Esophagus squamous epithelium (tissue), 5 donors: ENCODE measurements at places on chromosomes 2 and 18.

GRCh38 chr2:119414894-119415293 is 16.8 kb upstream of the TMEM37 start:
- no peak for DNase-seq

DNA sequence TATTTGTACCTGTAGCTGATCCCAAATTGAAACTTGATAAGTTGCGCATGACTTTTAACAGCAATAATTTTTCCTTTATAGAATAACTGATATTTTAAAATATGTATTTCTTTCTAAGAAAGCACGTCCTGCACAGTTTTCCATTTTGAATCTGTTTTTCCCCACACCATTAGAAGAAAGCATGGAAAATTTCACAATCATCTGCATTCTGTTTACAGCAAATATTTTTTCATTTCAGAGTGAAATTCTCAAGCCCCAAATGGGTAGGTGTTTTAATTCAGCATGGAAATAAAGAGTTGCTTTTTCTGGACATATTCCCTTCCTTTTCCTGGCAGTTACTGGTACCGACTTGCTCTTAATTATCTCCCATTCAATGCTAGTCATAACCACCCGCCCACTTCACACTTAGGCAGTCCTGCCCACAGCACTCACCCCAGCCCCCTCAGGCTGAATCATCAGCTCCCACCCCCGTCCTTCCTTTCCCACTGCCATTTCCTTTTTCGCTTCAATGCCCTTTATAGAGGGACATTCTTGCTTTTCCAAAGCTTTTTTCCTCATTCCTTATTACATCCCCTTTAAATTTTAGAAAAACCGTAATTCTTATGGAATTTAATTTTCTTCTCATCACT is 89.2 kb upstream of the GLS start:
- DNase-seq = no peak

DNA sequence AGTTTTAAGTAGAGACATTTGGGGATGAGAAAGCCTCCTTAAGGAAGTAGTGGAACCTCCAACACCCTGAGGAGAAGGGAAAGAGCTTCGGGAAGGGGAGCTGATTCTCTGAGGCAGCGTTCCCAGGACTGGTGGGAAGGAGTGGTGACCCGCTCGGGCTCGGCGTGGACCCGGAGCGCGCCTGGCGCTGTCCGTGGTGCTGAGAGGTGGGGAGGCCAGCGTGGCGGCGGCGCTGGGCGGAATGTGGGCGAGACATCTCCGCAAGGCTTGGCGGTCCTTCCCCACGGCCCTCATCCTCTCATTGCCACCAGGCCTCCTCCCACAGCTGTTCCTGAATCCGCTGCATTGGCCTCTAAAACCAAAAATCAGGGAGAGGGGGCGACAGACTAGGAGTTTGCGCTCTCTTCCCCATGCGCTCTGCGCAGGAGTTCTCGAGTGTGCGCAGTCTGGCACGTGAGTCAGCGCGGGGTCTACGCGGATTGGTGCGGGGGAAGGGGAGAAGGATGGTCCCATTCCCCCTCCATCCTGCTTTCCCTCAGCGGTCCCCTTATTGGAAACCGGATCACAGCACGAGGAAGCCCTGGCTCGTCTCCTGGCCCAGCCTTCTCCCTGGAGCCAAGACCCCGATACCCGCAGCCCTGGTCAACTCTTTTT is 857 bp downstream of the RESP18 start:
- DNase-seq = no peak

DNA sequence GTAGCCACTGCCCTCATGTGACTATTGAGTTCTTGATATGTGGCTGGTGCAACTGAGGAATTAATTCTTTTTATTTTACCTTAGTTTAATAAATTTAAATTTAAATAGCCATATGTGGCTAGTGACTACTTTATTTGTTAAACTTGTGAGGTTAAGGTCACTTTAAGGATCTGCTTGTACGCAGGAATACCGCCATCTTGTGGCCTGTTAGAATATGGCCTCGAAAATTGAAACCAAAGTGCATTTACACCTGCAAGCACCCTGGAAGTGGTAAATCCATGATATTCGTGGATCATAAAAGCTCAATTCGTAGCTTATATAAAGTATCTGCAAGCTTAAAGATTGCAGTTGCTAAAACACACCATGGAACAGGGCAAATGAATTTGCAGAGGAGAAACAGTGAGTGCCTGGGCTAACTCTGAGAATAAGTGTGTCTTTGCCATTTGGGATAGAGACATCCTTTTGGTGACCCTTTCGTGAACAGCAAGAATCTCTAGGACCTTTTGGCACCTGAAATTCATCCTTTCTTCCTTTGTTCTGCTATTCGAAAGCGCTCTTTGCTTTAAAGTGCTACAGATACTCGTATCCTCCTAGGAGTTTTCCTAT is 59.9 kb upstream of the REG3A start:
- no peak for DNase-seq

DNA sequence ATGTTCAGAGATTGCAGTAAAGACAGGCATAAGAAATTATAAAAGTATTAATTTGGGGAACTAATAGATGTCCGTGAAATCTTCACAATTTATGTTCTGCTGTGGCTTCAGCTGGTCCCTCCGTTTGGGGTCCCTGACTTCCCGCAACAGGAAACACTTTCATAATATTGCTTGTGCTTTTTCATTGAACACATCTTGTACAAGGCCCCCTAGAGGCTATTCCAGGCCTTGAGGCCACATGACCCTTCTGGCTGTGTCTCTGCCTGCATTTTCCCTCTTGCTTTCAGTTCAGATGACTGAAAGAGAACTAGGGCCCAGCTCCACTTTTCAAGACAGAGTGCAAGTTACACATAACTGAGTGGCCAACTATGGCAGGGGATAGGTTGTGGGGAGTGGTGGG is 164.1 kb downstream of the TMEM247 start:
- no peak for DNase-seq

GRCh38 chr2:66477135-66477842 is 42.4 kb downstream of the MEIS1 start:
- DNase-seq = no peak

DNA sequence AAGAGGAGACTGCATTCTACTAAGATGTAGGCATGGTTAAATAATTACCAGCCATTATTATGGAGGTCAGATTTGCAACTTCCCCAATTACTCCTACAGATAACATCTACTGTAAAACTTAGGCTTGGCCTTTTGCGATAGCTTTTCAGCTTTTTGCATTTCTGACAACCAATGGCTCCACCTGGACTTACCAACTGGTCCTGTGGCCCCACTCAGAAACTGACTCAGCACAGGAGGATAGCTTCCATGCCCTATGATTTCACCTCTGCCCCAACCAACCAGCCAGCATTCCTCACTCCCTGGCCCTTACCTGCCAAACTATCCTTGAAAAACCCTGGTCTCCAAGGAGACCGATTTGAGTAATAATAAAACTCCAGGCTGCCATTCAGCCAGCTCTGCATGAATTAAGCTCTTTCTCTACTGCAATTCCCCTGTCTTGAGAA is 28.2 kb downstream of the TUBB6 start:
- DNase-seq = no peak

DNA sequence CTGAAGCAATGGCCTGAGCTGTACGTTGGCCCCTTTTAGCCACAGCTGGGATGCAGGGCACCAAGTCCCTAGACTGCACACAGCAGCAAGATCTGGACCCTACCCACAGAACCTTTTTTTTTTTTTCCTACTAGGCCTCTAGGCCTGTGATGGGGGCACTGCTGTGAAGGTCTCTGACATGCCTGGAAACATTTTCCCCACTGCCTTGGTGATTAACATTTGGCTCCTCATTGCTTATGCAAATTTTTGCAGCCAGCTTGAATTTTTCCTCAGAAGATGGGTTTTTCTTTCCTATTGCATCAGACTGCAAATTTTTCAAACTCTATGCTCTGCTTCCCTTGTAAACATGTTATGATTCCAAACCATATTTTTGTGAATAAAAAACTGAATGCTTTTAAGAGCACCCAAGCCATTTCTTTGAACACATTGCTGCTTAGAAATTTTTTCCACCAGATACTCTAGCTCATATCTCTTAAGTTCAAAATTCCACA is 33.5 kb downstream of the PDE1A start:
- no peak for DNase-seq

DNA sequence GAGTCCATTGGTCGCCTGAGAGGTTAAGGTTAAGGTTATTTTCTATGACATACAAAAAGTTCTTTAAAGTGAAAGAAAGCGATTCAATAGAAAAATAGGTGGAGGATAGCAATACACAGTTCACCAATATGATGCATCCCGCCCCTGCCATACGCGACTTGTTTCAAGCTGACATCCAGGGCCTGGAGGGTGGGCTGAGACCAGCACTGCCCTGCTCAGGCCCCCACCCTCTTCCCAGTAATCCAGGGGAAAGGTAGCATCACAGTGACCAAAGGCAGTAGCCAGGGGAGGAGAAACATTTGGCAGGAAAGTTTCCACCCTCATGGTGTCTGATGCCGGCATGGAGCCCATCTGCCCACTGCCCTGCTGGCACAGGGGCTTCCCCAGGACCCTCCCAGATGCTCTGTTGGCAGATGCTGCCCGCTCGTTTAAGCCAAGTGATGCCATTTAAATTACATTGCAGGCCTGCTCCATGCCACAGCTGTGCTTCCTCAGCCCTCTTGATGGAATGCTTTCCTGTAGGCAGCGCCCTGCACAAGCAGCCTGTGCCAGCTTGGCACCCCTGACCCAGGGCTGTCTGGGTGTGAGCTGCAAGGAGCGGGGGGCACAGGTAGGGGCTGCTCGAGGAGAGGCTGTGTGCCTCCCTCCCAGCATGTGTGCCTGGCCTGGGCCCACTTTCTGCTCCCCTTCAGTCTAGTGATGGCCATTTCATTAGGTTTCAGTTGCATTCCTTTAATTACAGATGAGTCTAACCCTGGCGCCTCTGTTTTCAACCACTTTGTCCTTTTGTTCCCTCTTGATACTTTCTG is 10.7 kb upstream of the ANO7 start:
- DNase-seq = no peak

- no peak for DNase-seq
Observed at GRCh38 chr2:235960011-235960715, 208.0 kb downstream of the GBX2 start.

DNA sequence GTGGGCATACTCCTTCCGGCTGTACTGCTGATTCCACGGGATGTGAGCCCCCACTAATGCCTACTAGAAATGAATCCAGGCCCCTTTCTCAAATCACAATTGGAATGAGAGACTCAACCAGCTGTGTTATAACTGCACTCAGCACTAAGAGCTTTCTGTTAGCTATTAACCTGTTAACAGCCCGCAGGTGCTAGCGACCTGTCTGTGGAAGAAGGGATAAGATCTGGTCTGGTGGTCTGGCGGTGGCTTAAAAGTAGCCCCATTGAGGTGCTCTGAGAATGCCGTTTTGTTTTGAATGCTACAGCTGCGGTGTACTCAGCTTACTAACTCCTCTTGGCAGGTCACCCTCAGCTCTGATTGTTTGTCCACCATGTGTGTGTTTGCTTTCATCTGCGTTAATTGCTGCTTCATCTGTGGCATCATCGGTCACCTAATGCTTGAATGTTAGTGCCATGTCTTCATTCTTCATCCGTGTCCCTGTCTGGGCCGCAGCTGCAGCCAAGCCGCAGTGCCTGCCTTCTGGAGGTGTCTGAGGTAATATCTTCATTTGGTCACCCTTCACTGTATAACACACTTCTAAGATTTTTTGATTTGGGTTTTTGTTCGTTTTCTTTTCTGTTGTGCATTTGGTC is 16.3 kb downstream of the RAB12 start:
- DNase-seq = no peak

- no peak for DNase-seq
Observed at GRCh38 chr2:217440000-217440399, 562.8 kb downstream of the TNS1 start.

DNA sequence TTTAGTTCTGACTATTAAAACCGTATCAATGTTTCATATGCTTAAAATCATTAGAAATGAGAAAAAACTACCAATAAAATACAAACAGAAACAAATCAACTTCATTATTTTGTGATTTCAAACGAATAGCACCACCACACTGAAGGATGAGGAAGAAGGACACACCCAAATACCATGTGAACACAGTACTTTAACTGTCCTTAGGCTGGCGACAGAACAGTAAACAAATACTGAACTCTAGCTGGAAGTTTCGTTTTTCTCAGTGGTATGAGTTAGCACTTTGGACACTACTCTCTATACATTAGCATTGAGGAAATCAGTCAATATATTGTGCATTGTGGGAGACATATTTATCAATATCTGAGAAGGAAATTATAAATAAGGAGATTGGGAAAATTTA is 202.4 kb upstream of the AGAP1 start:
- no peak for DNase-seq

DNA sequence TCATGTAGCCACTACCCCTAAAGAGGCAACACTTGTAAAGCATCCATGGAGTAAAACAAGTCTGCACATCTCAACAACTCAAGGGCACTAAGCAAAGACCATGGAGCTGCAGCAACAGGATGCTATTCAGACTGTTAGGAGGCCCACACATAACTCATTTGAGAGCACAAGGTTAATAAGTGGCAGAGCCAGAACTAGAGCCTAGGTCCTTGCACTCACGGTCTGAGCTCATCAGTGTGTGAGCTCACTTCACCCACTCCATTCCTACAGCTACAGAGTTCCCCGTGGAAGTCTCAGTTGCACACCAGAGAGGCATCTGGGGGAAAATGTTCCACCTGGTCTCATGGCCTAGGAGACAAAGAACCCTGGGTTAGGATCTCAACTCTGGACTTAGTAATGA is 35.0 kb downstream of the TTC32 start:
- DNase-seq = no peak

- DNase-seq = no peak
Observed at GRCh38 chr2:207503234-207503633, 26.5 kb upstream of the CREB1 start.

- no peak for DNase-seq
Observed at GRCh38 chr2:53508667-53509066, 258.9 kb upstream of the CHAC2 start.

DNA sequence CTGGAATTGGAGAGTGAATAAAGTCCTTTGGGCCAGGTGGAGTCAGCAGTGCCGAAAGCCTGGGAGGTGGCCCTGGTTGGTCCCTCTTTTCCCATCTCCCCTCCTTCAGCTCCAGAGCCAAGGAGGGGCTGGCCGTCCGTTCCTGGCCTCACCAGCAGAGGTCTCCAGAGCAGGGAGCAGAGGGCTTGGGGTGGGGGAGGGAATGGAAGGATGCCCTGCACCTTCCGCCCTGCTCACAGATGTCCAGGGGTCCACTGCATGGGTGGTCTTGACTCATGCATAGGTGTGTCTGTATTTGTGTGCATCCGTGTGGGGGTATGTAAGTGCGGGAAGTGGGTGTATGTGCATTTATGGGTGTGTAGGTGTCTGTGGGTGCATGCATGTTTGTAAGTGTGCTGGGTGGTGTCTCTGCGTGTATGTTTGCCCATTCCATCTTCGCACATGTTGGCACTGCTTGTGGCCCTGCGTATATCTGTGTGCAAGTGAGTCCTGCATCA is 201.8 kb downstream of the ZFP36L2 start:
- no peak for DNase-seq

- no peak for DNase-seq
Observed at GRCh38 chr18:50158866-50159653, 35.9 kb downstream of the MYO5B start.
